ENCODE measurements at places on chromosomes 11 and 22. TPM values are rescaled to one million over a fixed set of nuclear protein-coding genes. Genes with fewer than 3 reads are reported as not detected.

Gene JHY
- polyA plus RNA-seq = 1.6 TPM

Gene OTOG
- not detected for polyA plus RNA-seq

Gene MIAT
- polyA plus RNA-seq = 2.2 TPM

GRCh38 chr11:124717786-124718651, 21.7 kb upstream of the NRGN start:
- no peaks in the 10 kb centered on the region for H3K36me3 ChIP-seq
- peak overlapping the region; percentile 79 for H3K4me3 ChIP-seq
- DNase-seq = peak; percentile 30

- no peaks in the 10 kb centered on the region for H3K36me3 ChIP-seq
- H3K27me3 ChIP-seq = no peaks in the 10 kb centered on the region
- H3K27ac ChIP-seq = no peak overlapping the region
- no peak overlapping the region for H3K4me3 ChIP-seq
- H3K4me1 ChIP-seq = no peaks in the 10 kb centered on the region
- no peak for DNase-seq
Observed at GRCh38 chr11:41816396-41816795, 356.9 kb upstream of the LRRC4C start.

- H3K27ac ChIP-seq = no peak overlapping the region
- DNase-seq = no peak
- no peak overlapping the region for H3K4me3 ChIP-seq
- peaks cover 5% of the 10 kb centered on the region for H3K36me3 ChIP-seq
- H3K4me1 ChIP-seq = no peaks in the 10 kb centered on the region
Observed at GRCh38 chr11:73430326-73430725, 54.1 kb downstream of the RELT start.

DNA sequence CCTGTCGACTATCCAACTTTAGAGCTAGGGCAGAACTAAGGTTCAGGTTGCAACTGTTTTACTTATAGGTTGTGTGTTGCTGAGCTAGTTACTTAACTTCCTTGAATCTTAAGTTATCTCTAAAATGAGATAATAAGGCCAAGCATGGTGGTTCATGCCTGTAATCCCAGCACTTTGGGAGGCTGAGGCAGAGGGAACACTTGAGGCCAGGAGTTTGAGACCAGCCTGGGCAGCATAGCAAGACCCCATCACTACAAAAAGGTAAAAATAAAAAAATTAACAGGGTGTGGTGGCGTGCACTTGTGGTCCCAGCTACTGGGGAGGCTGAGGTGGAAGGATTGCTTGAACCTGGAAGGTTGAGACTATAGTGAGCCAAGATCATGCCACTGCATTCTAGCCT, 2.1 kb downstream of the ACCS start:
- no peak overlapping the region for H3K4me3 ChIP-seq
- no peak for DNase-seq
- H3K36me3 ChIP-seq = no peaks in the 10 kb centered on the region
- peak overlapping the region; percentile 43 for H3K27ac ChIP-seq
- no peaks in the 10 kb centered on the region for H3K27me3 ChIP-seq
- H3K4me1 ChIP-seq = peaks cover 28% of the 10 kb centered on the region

- H3K4me1 ChIP-seq = peaks cover 65% of the 10 kb centered on the region
- no peak overlapping the region for H3K4me3 ChIP-seq
- peak overlapping the region; percentile 98 for H3K27ac ChIP-seq
- H3K27me3 ChIP-seq = peaks cover 8% of the 10 kb centered on the region
- DNase-seq = no peak
Observed at GRCh38 chr11:126337126-126337473, 18.4 kb upstream of the ST3GAL4 start.

DNA sequence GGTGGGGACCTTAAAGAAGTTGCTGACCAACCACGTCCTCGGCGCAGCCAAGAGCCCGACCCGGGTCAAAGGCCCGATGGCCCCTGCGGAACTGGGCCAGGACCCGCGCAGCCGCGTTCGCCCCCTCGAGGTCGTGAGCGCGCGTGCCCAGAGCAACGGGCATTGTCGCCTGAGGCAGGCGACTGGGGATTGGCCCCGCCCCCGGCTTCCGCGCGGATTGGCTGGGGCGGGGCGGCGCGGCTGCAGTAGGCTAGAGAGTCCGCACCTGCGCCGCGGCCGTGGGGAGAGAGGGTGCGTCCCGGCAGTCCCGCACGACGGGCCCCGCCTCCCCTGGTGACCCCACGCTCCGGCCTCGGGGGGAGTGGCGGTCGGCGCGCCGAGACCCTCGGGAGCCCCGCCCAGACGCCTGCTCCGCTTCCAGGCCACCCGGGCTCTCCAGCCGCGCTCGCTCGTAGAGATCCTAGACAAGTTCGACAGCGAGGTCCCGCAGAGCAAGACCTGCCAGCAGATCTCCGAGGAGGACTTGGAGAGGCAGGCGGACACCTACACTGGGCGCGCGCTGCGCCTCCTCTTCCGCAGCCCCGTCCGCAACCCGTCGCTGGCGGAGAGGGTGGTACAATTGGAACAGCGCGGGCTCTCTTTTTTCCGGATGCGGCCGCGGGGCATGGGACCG, 8.3 kb upstream of the PPIL2 start:
- peaks cover 13% of the 10 kb centered on the region for H3K4me1 ChIP-seq
- no peaks in the 10 kb centered on the region for H3K36me3 ChIP-seq
- peak overlapping the region; percentile 84 for H3K27ac ChIP-seq
- no peaks in the 10 kb centered on the region for H3K27me3 ChIP-seq
- DNase-seq = peak; percentile 81

All from immature natural killer cell (primary cell).